ENCODE measurements at places on chromosomes 11 and 22.
A peak's percentile ranks its signal among the peaks of the same experiment; 100 is the strongest.

DNA sequence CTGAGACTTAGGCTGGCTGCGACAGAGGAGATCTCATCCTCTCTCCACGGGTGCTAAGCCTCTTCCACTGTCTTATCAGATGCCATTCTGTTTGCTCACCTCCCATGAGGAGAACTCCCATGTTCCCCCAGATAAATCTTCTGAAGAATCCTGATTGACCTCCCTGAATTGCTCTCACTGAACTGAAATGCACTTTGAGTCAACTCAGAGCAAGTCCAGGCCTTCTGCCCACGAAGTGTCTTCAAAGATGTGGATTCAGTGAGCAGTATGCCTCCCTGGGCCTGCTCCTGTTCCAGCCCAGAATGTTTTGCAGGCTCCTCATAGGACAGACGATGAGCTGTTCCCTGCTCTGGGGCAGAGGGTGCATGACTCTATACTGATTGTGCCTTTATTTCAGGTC is 17.4 kb downstream of the TUB start:
- DNase-seq, result no peak

DNA sequence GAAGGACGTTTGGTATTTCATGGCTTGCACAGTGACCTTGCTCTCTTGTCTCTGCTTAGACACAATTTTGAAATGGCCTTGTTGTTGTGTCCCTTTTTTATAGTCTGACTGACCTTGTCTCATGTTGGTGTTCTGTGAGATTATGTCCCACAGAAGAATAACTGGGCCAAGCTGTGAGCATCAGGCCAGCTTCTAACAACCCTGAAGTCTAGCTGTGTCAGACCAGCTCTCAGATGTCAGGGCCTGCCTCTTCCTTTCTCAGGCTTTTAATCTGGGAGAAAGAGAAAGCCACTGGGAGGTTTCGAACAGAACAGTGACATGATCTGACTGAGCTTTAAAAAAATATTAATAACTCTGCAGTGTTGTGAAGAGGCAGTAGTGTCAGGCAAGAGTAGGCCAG is 2.0 kb upstream of the UEVLD start:
- no peak for DNase-seq

- DNase-seq, result no peak
Observed at GRCh38 chr22:41524251-41524661, 20.0 kb downstream of the POLR3H start.

GRCh38 chr11:105942921-105943320 is 79.1 kb downstream of the MSANTD4 start:
- no peak for DNase-seq

DNA sequence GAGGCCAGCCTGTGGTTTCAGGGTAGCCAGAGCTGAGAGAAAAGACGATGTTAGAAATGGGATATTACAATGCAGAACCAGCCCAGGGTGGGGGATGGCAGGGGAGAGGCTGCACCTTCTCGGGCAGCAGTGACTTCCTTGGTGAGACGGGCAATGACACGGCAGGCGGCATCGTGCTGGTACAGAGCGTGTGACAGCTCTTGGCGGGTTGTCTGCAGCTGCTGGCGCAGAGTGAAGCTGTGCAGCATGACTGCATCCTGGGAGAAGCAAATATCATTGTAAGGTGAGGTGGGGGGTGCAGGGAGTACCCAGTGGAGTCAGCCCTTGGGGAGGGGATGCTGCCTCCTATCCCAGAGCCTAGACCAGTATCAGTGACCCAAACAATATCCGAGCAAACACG is 3.8 kb downstream of the PRPF19 start:
- DNase-seq, result no peak

DNA sequence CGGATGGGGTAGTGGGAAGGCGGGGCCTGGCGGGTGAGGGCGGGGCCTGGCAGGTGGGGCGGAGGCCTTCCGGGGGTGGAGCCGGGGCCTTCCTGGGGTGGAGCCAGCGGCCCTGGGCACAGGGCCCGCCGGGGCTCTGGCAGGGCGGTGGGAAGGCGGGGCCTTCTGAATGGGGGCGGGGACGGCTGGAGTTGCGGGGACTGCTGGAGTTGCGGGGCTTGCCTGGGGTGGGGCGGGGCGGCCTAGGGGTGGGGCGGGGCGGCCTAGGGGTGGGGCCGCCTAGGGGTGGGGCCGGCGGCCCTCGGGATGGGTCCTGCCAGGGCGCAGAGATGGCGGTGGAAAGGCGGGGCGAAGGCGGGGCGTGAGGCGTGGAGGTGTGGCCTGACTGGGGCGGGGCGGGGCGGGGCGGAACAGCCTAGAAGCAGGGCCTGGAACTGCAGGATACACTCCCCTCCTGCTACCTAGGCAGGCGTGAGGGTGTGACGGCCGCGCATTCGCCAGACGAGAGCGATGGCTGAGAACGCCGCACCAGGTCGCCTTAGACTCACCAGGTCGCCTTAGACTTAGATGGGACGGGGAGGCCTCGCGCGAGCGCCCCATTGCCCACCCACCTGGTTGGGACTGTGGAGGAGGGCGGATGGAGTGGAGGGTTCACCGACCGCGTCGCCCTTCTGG is 19.3 kb downstream of the RRP7A start:
- DNase-seq, result peak; percentile 17

DNA sequence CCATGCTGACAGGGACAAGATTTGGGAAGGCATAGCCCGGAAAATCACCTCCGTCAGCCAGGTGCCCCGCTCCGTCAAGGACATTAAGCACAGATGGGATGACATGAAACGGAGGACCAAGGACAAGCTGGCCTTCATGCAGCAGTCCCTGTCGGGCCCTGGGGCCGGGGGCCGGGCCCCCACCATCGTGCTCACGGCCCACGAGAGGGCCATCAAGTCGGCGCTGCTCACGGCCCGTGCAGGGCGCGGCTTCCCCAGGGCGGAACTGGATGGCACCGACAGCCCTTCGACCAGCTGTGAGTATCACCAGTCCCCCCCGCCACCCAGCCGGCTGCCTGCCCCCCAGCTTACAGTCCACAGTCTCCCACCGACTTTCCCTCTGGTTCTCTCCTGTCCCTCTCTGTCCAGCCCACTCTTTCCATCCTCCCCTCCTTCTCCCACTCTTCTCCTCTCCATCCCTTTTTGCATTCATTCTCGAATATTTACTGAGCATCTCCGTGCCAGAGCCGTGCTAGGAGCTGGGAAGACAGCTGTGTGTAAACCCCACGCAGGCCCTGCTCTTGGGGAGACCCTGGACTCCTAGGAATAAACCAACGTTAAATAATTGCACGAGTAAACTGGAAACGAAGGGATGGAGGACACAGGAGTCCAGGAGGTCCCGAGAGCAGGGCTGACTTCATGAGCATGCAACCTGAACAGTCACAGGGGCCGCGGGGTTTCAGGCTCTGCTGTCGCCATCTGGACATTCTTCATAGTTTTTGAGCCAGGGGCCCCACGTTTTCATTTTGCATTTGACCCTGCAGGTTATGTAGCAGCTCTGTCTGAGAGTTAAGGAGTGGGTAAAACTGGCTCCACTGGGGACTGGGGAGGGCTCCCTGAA is 62.8 kb downstream of the PRDM11 start:
- no peak for DNase-seq

GRCh38 chr22:33757041-33757801 is 163.1 kb downstream of the LARGE1 start:
- DNase-seq, result no peak

DNA sequence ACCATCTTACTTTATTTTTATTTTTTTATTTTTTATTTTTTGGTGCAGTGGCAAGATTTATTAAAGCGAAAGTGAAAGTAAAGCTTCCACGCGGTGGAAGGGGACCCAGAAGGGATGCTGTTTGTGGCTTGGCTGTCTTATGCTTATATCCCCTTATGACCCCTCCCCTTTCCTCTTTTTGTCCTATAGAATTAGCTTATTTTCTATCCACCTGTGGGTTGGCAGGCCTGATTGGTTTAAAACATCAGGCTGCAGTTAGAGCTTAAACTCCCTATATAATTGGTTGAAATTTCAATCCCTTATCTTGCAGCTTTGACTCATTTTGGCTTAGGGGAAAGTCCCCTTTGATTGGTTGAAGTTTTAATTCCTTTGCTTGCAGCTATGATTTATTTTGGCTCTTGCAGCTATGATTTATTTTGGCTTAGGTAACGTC is 50.5 kb downstream of the NNMT start:
- DNase-seq, result no peak

GRCh38 chr22:30198152-30198825 is 48.3 kb downstream of the LIF start:
- DNase-seq, result no peak

DNA sequence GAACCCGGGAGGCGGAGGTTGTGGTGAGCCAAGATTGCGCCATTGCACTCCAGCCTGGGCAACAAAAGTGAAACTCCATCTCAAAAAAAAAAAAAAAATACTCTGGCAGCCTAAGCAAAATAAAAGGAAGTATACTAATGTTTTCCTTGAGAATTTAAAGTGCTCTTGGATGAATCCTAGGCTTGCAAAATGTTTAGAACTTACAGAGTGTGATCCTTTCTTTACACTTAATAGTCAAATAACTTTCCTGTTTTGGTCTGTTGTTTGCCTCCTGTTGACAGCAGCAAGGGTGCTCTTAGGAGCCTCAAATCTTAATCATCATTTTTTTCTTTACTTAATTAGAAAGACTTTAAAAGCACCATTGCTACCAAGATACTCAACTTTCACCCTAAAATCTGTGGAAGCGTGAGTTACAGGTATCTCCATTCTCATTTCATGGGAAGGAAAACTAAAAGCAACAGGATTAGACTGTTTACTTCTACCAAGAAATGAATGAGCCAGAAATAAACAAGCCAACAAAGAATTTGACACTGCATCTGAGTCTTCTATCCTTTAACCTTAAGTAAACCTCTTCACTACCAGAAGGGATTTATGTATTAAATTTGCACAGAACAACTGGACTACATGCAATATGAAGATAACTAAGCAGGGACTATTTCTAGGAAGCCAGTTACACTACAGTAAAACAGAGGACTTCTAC is 38.7 kb upstream of the CRTAM start:
- no peak for DNase-seq

DNA sequence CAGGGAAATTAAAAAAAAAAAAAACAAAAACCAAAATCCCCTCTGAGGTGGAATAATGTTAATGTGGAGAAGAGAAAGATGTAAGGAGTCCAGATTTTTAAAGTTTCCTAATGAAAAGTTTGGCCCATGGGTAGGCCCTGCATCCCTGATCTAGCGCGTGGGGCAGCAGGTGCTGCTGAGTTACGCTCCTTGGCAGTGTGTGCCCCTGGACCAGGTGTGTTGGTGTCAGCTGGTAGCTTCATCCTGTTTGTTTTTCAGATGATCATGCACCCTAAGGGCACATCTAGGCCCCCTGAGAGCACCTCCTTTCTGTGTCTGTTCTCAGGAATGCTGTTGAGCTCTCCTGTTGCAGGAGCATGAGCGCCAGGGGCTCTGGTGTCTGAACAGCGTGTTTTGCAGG is 6.7 kb downstream of the DGCR8 start:
- no peak for DNase-seq

- peak; percentile 97 for DNase-seq
Observed at GRCh38 chr11:57778318-57779037, 16.9 kb downstream of the CTNND1 start.

- DNase-seq, result no peak
Observed at GRCh38 chr11:70740488-70740851, 342.1 kb downstream of the CTTN start.

DNA sequence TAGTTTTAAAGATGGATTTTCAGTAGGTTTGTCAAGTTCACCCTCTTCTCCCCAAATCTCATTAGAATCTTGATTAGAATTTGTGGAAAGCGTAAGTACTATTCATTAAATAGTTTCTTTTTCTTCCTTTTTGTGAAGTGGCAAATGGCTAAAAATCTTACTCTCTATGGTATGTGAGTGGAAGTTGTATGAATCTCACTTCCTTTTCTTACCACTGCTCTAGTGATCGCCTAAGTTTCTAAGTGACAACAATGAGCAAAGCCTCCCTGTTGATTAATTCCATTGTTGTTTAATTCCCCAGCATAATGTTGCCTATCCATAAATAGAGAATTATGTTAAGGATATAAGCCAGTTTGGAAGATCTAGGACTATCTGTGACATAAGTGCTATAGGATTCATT is 82.7 kb downstream of the PGR start:
- no peak for DNase-seq
